ENCODE measurements at places on chromosomes 3 and 15. TPM values are rescaled to one million over a fixed set of nuclear protein-coding genes. Genes with fewer than 3 reads are reported as not detected.

The SPTSSB gene
- 0.44 TPM for total RNA-seq

The ACP3 gene
- total RNA-seq, result not detected

The ALDH1A2 gene
- total RNA-seq, result 7.0 TPM

The PLEKHO2 gene
- 29.3 TPM for total RNA-seq

The GOLGA8O gene
- 3.2 TPM for total RNA-seq

The CP gene
- total RNA-seq, result 63.3 TPM

The MRAS gene
- total RNA-seq, result 42.7 TPM

The KBTBD12 gene
- total RNA-seq, result not detected

The CELSR3 gene
- 0.66 TPM for total RNA-seq

The AADACL2 gene
- not detected for total RNA-seq

The SLC22A14 gene
- total RNA-seq, result 0.12 TPM

The GP5 gene
- total RNA-seq, result 0.26 TPM

The SUSD5 gene
- 4.8 TPM for total RNA-seq

The CTXN2 gene
- not detected for total RNA-seq

The RYR3 gene
- total RNA-seq, result not detected

The ZDHHC19 gene
- not detected for total RNA-seq

The P3H2 gene
- total RNA-seq, result 1.1 TPM

The MUC4 gene
- not detected for total RNA-seq

The DVL3 gene
- 26.3 TPM for total RNA-seq

The ATP10A gene
- 4.9 TPM for total RNA-seq

The PROS1 gene
- 57.9 TPM for total RNA-seq

The EIF4E3 gene
- 0.66 TPM for total RNA-seq

The POPDC2 gene
- 0.25 TPM for total RNA-seq

The PSTPIP1 gene
- 1.1 TPM for total RNA-seq

The PARP15 gene
- total RNA-seq, result 0.26 TPM

The ABHD14A gene
- total RNA-seq, result 12.8 TPM

The TEX9 gene
- 4.2 TPM for total RNA-seq
